ENCODE measurements at places on chromosomes 3 and 15.

GRCh38 chr3:149375501-149376196 is 1.8 kb downstream of the TM4SF1 start:
- no peaks in the 10 kb centered on the region for H3K36me3 ChIP-seq
- no peak overlapping the region for H3K4me3 ChIP-seq
- H3K27ac ChIP-seq: no peak overlapping the region
- peaks cover 2% of the 10 kb centered on the region for H3K4me1 ChIP-seq

GRCh38 chr3:71371282-71371681 is 212.2 kb downstream of the FOXP1 start:
- H3K27ac ChIP-seq: peak overlapping the region; percentile 96
- H3K4me3 ChIP-seq: peak overlapping the region; percentile 69
- H3K4me1 ChIP-seq: peaks cover 83% of the 10 kb centered on the region

DNA sequence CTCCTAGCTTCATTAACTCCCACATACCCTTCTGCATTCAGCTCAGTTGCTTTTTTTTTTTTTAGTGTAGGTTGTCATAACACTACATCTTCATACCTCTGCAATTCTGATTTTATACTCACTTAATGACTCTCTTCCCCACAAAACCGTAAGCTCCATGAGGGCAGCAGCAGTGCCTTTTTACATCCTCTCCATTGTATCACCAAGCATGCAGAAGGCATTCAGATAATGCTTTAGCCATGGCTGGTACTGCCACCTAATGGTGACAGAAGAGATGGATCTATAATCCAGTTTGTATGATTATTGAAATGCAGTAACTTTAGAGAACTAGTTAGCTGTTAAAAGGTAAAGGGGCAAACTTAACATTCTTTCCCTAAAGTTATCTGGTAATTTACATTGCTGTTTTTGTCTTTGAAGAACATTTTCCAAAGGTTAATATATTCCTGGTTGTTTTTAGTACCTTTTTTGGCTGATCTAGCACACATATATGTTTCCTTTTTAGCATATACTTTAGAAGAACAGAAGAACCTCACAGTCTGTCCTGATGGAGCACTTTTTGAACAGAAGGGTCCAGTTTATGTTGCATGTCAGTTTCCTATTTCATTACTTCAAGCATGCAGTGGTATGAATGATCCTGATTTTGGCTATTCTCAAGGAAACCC is 36.8 kb downstream of the ATP1B3 start:
- H3K4me1 ChIP-seq: peaks cover 3% of the 10 kb centered on the region
- H3K27ac ChIP-seq: peak overlapping the region; percentile 7

DNA sequence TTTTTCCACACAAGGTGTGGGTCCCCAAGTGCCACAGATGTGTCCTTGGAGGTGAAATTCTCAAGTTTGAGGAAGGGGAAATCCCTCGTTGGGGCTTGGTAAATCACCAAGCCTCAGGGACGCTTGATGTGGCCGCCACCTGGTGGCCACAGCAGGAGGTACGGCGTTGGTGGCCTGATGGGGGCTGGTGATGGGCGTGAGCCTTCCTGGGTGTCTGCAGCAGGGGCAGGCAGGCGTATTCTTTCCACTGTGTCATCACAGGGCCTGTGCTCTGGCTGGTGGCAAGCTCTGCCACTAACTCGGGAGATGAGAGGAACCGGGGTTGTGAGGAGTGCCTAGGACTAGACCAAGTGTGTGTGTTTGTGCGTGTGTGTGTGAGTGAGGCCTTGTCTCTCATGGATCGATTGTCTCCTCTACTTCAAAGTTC is 4.2 kb downstream of the ACOX2 start:
- H3K27me3 ChIP-seq: no peaks in the 10 kb centered on the region
- no peak overlapping the region for H3K4me3 ChIP-seq
- H3K4me1 ChIP-seq: peaks cover 10% of the 10 kb centered on the region
- peak overlapping the region; percentile 35 for H3K27ac ChIP-seq
- peak; percentile 66 for DNase-seq

DNA sequence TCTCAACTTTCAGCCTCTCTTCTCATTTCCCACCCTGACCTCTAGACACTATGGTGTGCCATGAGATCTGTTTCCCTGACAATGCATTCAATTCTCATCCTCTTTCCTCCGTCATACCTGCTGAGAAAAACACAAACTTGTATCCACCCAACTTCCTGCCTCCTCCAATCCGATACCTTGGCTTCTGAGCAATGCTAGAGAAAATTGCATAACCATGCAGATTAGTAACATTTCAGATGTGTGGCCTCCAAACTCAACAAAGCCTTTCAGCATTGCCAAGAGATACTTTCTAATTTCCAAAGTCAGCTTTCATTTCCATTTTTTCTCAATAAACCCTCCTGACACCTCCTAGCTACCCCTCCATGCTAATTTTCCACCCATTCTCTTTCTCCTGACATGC is 88.5 kb downstream of the MINAR1 start:
- no peak overlapping the region for H3K4me3 ChIP-seq
- no peaks in the 10 kb centered on the region for H3K4me1 ChIP-seq
- H3K36me3 ChIP-seq: no peaks in the 10 kb centered on the region
- no peak for DNase-seq
- peaks cover 5% of the 10 kb centered on the region for H3K27me3 ChIP-seq
- no peak overlapping the region for H3K27ac ChIP-seq

- no peak overlapping the region for H3K27ac ChIP-seq
- H3K36me3 ChIP-seq: no peaks in the 10 kb centered on the region
- H3K4me1 ChIP-seq: no peaks in the 10 kb centered on the region
- no peak for DNase-seq
- H3K4me3 ChIP-seq: no peak overlapping the region
These were observed 188.6 kb upstream of the PDZRN3 start for GRCh38 chr3:73813291-73813690.

GRCh38 chr15:81038975-81039607 is 38.4 kb downstream of the TLNRD1 start:
- H3K27me3 ChIP-seq: no peaks in the 10 kb centered on the region
- H3K36me3 ChIP-seq: no peaks in the 10 kb centered on the region
- no peak for DNase-seq
- H3K27ac ChIP-seq: no peak overlapping the region

GRCh38 chr3:103403191-103403590 is 968.4 kb downstream of the ZPLD1 start:
- no peaks in the 10 kb centered on the region for H3K27me3 ChIP-seq
- DNase-seq: no peak
- H3K4me1 ChIP-seq: no peaks in the 10 kb centered on the region
- H3K4me3 ChIP-seq: no peak overlapping the region
- H3K36me3 ChIP-seq: no peaks in the 10 kb centered on the region
- H3K27ac ChIP-seq: no peak overlapping the region
